H1 (cell line): ENCODE measurements at places on chromosomes 4 and X. TPM values are rescaled to one million over a fixed set of nuclear protein-coding genes. Genes with fewer than 3 reads are reported as not detected.

DNA sequence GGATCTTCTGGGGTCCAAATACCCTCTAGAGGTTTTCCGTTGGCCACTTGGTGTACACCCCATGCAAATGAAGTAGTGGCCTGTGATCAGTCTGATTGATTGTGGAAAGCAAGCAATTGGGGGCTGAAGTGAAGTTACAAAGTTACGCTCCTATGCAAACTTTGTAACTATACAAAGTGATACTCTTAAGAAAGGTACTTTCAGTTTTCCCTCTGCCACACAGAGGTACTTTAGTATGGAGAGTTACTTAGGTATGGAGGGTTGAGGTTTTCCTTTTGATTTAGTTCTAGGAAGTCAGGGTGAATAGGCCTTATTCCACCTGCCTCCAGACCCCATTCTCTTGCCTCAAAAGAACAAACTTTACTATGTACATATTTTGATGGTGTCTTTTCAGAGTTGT lies 28.7 kb downstream of the STAG2 start:
- no peaks in the 10 kb centered on the region for H3K27me3 ChIP-seq
- H3K27ac ChIP-seq: no peak overlapping the region
- no peak overlapping the region for H3K4me3 ChIP-seq
- no peaks in the 10 kb centered on the region for H3K36me3 ChIP-seq
- no peak for DNase-seq

GRCh38 chr4:67581208-67581857 lies 22.8 kb downstream of the STAP1 start:
- no peaks in the 10 kb centered on the region for H3K27me3 ChIP-seq
- H3K4me1 ChIP-seq: no peaks in the 10 kb centered on the region
- no peaks in the 10 kb centered on the region for H3K36me3 ChIP-seq
- DNase-seq: no peak
- H3K27ac ChIP-seq: no peak overlapping the region
- no peak overlapping the region for H3K4me3 ChIP-seq

GRCh38 chr4:142264961-142265360 lies 581.1 kb downstream of the INPP4B start:
- no peaks in the 10 kb centered on the region for H3K36me3 ChIP-seq
- no peak overlapping the region for H3K27ac ChIP-seq
- no peak for DNase-seq

RNF175 gene
- total RNA-seq: 7.3 and 7.9 TPM in 2 replicates

NPY2R gene
- total RNA-seq: 0.34 and 0.41 TPM in 2 replicates

TLR1 gene
- not detected in 2 replicates for total RNA-seq
